ENCODE measurements at places on chromosomes 12 and 14.

DNA sequence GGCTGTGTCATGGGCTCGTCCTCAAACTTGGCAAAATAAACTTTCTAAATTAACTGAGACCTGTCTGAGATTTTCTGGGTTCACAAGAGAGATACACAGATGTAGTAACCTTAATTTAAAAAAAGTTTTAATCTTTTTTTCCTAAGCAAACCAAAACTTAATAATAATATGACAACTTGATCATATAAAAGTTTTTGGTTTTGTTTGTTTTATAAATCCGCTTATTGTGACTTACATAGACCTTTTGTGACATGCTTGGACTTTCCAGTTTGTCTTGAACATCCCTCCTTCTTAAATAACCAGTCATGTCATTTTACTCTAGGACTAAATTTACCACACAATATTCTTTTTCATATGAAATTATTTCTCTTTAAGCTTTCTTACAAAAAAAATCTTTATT is 8.5 kb downstream of the RDH12 start:
- DNase-seq = no peak

GRCh38 chr12:11658791-11659190 is 9.3 kb downstream of the ETV6 start:
- DNase-seq = peak; percentile 64

- DNase-seq = no peak
These were observed 1072.4 kb downstream of the TMTC2 start for GRCh38 chr12:83758888-83759631.

DNA sequence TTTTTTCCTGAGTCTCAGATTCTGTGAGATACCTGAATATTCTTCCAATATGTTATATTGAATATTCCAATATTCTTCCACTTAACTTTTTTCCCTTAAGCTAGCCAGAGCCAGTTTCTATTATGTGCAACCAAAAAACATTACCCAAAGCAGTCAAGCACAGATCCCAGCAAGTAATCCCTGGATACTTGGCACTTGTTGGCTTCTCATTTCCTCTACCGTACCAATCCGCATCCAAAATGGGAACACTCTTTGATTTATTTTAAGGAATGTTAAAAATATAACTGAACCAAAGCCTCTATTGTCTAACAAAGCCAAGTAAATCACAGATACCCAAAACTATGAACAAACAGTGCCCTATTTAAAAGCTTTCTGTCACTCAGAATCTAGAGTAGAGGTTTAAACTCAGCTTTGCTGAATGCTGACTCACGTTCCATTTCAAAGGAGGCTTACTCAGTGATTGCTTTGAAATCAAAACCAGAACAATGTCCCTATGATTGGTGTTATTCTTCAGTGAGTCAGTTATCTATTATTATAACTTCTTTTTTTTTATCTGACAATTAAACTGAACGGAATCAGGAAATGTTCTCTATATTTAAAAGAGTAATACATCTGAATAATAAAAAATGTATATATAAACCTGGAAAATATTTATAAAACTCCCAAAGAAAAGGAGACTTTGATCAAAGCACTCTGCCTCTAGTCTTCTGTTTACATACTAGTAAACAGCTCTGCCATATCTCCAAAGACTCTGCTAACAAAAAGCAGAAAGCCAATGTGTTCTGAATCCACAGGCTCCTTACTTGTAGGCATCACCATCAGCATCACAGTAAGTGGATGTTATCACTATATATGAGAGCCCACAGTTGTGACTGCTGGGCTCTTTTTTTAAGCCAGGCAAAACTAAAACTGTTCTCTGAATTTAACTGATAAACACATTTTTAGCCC is 360.8 kb downstream of the CCDC91 start:
- peak; percentile 45 for DNase-seq

DNA sequence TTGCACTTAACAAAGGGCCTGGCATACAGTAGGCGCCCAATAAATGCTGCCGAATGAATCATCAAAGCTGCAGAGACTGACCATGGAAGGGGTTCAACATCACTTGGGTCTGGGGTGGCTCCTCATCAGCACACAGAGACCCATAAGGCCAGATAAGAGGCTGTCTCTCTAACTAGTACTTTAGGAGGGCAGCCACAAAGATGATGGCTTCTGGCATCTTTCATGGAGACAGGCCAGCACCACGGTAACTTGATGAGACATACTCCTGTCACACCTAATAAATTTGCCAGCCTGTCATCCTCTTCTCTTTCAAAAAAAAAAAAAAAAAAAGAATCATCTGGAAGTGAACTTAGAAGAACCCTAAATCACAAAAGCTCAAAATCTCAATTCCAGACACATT is 3.4 kb downstream of the PRIMA1 start:
- DNase-seq = no peak

DNA sequence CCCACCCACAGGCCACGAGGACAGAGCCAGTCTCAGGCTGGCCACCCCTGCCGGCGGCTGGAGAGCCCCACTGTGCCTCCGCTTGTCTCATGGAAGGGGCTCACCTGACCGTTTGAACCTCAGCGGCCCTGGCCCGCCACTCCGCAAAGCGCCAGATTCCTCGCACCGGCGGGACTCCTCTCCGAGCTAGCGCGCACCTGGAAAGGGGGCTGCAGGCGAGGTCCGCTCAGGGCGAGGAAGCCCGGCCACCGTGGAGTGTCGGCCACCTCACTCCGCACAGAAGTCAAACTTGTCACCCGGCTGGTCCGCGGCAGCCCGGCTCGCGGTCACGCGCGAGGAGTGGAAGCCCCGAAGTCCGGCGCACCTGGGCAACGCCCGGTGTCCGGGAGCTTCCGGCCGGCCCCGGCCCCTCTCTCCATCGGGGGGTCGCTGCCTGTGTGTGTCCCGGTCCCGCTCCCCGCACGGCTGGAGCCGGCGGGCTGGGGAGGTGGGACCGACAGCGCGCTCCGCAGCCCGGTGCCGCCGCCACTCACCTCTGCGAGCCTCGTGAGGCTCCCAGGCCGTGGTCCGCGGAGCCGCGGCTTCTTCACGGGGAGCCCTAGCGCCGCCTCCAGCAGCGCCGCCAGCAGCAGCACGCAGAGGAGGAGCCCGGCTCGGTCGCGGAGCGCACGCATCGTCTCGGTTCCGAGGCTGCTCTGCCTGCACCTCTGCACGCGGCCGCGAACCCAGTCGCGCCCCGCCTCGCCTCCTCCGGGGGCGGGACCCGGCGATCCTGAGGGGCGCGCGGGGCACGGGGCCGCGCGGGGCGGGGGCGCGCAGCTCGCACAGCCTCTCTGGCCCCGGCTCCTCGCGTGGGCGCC is at the start of gene ISM2:
TSS of gene ISM2 (minus strand) at position 697 of the 860 bp plus-strand sequence. CDS start at position 674, 23 bp downstream.
- DNase-seq = no peak

GRCh38 chr14:82182646-82183045 is 649.0 kb upstream of the SEL1L start:
- no peak for DNase-seq

DNA sequence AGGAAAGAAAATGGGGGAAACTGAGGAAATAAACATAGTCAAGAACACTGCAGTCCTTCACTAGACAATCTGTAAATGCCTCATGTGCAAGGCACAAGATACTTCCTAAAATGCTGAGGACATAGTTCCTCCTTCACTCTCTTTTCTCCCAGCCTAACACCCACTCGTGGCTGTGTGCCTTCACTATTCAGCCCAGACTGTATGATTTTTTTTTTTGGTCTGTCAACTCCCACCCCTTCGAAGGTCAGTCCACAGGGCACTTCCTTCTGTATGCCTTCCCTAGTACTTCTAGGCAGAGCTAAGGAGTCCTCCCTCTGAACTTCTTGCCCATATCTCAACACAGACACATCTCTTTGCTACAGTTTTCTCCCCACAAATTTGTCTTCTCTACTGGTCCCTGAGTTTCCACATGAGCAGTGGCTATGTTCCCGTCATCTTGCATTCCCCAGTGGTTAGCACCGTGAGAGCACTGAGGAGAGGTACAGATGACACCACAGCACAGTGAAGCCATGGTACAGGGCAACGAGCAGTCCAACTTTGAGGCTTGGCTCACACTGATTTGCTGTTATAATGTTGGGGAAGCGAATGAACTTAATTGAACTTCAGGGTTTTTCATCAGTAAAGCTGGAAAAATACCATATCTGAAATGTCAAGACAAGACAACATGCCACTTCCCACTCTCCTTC is 24.1 kb upstream of the SYCP3 start:
- no peak for DNase-seq

DNA sequence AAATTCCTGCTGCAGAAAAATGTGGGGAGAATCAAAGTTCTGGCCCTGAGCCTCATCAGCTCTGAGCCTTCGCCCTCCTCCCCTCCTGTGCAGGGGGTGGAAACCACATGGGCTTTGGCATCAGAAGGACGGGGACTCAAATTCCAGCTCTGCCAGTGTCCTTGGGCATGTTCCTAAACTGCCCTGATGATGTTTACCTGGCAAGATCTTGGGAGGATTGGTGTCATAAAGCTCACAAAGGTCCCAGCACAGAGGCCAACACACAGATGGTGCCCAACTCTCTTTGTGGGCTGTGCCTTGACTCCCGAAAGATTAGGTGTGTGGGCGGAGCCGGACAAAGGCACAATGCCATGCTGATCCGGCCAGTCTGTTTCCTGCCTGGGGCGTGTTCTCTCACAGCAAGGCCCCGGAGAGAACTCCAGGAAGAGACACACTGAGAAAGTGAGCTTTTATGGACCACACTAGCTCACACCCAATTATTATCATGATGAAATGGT is 20.5 kb upstream of the CLMN start:
- DNase-seq = no peak

DNA sequence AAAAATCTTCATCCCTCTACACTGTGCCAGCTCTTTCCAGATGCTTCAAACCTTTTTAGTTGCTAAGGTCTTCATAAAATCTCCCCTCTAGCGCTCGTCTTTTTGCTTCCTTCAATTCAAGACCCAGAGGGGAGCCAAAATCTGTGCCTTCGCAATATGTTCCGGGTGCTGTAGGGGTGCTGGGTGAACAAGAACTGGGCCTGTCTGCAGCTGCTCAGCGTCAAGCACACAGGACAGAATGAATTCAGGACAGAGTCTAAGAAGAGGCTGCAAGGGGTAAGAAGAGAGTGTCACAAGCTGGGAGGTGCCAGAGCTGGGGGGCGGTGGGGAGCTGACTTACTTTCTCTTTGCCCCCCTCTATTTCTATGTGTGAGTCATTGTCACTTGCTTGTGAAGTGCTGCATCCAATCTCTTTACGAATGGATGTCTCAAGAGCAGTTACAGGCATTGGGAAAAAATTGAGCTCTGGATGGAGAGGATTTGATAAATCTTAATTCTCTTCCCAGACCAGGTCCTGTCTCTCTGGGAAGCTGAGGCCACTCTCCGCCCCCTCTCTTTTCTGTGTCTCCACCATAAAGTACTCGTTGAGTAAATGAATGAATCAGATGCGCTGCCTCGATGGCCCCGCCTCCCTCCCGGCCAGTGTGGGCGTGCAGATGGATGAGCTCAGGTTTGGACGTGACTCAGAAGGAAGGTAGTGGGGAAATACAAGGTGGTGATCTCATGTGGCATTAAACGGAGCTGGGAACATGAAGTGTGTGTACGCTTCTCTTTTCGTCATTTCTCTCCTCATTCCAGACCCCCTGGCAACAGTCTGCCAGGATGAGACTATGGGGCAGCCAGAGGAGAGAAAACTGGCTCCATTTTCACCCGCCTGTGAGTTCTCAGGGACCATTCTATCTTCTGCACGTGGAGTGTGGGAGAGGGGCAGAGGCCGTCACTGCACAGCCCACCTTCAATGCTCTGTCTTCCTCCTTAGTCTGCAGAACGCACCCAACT is 91.3 kb downstream of the TSPAN9 start:
- peak; percentile 71 for DNase-seq

GRCh38 chr14:50040401-50040775 is 76.0 kb downstream of the VCPKMT start:
- no peak for DNase-seq

DNA sequence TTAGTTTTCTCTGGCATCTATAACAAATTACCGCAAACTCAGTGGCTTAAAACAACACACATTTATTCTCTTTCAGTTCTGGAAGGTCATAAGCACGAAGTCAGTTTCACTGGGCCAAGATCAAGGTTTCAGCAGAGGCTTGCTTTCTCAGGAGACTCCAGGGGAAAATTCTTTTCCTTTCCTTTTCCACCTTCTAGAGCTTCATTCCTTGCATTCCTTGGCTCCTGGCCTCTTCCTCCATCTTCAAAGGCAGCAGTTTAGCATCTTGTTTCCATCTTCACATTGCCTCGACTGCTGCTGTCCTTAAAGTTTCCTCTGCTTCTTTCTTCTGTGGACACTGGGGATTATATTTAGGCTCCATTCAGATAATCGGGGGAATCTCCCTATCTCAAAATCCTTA is 106.1 kb downstream of the PDE3A start:
- no peak for DNase-seq

DNA sequence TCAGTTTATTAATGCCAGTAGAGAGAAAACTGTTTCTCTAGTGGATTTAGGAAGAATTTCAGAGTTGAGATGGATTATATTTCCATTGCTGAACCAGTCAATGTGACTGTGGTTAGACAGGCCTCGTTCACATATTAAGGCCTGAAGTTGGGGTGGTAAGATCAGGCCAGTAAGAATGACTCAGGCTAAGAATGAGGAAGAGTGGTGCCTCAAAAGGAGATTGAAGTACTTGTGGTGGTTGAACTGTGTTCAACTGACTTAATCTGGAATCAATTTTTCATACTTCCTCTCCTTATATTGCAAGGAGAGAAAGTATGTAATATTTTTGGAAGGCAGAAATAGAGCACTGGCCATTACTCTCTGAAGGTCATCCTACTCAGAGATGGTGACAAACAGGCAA is 37.8 kb upstream of the ATF7IP start:
- DNase-seq = peak; percentile 73

DNA sequence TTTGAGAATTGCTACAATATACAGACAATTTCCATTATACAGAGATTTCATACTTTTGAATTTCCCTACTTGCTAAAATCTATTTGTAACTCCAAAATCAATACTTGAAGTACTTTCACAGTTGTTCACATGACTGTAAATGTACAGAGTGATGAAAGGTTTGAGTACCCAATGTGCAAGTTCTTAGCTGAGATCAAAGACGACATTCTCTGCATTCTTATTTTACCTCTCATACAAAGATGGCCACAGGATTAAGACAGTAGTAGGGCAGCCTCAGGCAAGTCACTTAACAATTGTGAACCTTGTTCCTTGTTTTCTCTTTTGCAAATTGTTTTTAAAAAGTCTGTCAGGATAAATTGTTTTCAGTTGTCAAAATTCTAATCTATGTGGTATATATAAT is 255.9 kb upstream of the KITLG start:
- DNase-seq = no peak

DNA sequence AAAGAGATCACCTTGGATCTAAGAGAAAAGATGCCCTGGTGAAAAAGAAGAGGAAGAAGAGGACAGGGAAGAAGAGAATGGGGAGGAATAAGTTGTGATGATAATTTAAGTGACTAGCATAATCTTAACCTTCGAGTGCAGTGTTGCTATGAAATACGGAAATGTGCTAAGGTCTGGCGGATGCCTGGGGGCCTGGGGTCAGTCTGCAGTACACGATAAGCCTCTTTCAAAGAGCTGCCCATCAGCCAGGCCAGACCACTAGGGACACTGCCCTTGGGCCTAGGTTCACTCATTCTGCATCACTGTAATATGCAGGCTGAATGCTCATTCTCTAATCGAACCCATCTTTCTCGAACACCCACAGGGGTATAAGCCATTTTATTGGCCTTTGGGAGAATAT is 83.4 kb downstream of the PLEKHG3 start:
- no peak for DNase-seq

- DNase-seq = no peak
These were observed 578 bp downstream of the PPP1R13B start for GRCh38 chr14:103846543-103847450.
